ENCODE measurements at places on chromosomes 3 and 15. TPM values are rescaled to one million over a fixed set of nuclear protein-coding genes. Genes with fewer than 3 reads are reported as not detected.

Gene ARNT2
- total RNA-seq = 7.6 TPM

Gene EXD1
- not detected for total RNA-seq

Gene NDUFAF3
- 75.3 TPM for total RNA-seq

Gene COL8A1
- 248 TPM for total RNA-seq

Gene ZPLD1
- 0.19 TPM for total RNA-seq

Gene RGMA
- 0.19 TPM for total RNA-seq

Gene ADCY5
- total RNA-seq = under 0.01 TPM

Gene ZNF609
- 16.1 TPM for total RNA-seq

Gene SCN11A
- not detected for total RNA-seq

Gene PCYT1A
- 57.8 TPM for total RNA-seq

Gene CGNL1
- 3.1 TPM for total RNA-seq

Gene ATP13A4
- total RNA-seq = 0.19 TPM

Gene TP63
- total RNA-seq = 0.28 TPM

Gene GXYLT2
- 13.6 TPM for total RNA-seq

Gene CLEC3B
- 23.7 TPM for total RNA-seq

Gene MORC1
- not detected for total RNA-seq

Gene ISLR2
- total RNA-seq = under 0.01 TPM

Gene GSK3B
- 36.8 TPM for total RNA-seq

Gene SPATA12
- total RNA-seq = not detected

Gene SEMA3F
- 1.7 TPM for total RNA-seq

Gene CCDC54
- total RNA-seq = not detected

Gene SLC27A2
- under 0.01 TPM for total RNA-seq

Gene CHAC1
- 3.9 TPM for total RNA-seq

Gene MRAS
- 25.9 TPM for total RNA-seq

Gene KIAA1143
- total RNA-seq = 22.0 TPM

Gene SH2D7
- total RNA-seq = not detected

Gene ADPRH
- total RNA-seq = 5.6 TPM

Gene STAC
- total RNA-seq = 44.7 TPM

Gene P2RY14
- total RNA-seq = under 0.01 TPM

Gene COL6A6
- under 0.01 TPM for total RNA-seq

Gene RAD51
- 1.1 TPM for total RNA-seq

Gene CLDN18
- total RNA-seq = not detected

Gene TLR9
- total RNA-seq = not detected

Gene PARP14
- 36.0 TPM for total RNA-seq

Gene TRANK1
- total RNA-seq = 15.5 TPM

Gene TMEM108
- under 0.01 TPM for total RNA-seq

Gene SLC24A5
- not detected for total RNA-seq

Gene ESYT3
- total RNA-seq = 0.19 TPM

Gene CORO2B
- 12.3 TPM for total RNA-seq

Gene UBA3
- 72.1 TPM for total RNA-seq

Gene C3orf49
- total RNA-seq = not detected

Gene PATL2
- total RNA-seq = 0.56 TPM

Gene IL5RA
- total RNA-seq = not detected

Gene PDZRN3
- total RNA-seq = 32.7 TPM

Gene GOLGA6A
- total RNA-seq = under 0.01 TPM

Gene UNC13C
- not detected for total RNA-seq

Gene AHSG
- total RNA-seq = not detected

Gene GOLGA6L25
- not detected for total RNA-seq

Gene NTRK3
- 3.1 TPM for total RNA-seq

Gene FBXO40
- not detected for total RNA-seq

Gene RBP2
- not detected for total RNA-seq

Gene UACA
- total RNA-seq = 229 TPM
